ENCODE measurements at places on chromosomes 5 and 9.

- no peak for DNase-seq
Measured at GRCh38 chr5:142659405-142659804, 26.5 kb downstream of the FGF1 start.

DNA sequence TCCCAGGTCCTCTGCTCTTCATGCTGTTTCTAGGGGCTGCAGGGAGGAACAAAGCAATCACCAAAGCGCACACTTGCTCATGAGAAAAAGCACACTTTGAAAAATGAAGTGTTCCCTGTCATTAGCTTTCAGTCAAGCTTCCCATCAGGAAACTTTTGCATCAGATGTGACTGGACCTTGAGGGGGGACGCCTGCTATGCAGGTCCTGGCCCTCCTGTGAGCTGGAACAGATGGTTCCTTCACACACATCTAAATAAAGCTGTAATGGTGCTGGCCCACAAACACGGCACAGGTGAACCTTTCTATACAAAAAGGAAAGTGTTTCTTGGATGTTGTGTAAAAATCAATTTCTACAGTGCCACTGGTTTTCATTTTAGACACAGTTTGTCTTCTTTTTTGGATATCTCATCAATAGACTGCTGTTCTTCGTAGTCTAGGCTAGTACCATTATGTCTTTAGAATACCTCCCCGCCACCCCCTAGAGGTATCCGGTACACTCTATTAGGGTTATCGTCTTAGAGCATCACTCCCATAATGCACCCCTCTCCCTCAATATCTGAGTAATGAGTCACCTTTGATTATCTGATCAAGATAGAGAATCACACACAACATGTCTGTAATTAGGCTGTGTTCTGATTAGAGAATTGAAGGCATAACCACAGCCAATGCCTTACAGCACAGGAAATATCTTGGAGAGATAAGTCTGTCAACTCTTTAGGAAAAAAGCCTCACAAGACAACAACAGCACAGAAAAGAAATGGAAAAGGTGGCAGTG is 266.3 kb downstream of the TLR4 start:
- no peak for DNase-seq

DNA sequence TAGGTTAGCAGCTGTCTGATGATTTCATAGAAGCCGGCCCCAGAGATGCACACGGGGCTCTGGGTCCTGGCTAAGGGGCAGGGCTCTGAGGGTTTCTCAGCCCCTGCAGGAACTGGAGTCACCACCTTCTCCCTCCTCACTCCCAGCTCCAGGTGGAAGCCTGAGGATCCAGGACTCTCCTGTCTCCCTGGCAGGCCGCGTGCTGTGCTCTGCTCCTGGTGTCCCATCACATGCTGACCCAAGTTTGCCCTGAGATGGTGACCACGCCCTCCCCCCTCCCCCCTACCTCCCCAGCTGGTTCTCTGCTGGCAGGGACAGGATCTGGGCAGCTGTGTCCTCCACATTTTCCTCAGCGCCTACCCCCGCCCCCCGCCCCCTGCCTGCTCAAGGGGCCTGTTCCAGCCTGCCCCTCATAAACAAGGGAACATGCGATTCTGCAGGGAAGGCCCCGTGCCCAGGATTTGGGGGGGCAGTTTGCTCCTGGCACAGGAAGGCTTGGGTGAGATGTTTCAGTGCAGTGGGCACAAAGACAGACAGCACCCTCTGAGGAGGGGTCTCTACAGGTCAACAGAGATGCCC is 87.4 kb downstream of the PSD2 start:
- DNase-seq = no peak

GRCh38 chr5:53029608-53030007 is 40.5 kb downstream of the ITGA2 start:
- DNase-seq = no peak

DNA sequence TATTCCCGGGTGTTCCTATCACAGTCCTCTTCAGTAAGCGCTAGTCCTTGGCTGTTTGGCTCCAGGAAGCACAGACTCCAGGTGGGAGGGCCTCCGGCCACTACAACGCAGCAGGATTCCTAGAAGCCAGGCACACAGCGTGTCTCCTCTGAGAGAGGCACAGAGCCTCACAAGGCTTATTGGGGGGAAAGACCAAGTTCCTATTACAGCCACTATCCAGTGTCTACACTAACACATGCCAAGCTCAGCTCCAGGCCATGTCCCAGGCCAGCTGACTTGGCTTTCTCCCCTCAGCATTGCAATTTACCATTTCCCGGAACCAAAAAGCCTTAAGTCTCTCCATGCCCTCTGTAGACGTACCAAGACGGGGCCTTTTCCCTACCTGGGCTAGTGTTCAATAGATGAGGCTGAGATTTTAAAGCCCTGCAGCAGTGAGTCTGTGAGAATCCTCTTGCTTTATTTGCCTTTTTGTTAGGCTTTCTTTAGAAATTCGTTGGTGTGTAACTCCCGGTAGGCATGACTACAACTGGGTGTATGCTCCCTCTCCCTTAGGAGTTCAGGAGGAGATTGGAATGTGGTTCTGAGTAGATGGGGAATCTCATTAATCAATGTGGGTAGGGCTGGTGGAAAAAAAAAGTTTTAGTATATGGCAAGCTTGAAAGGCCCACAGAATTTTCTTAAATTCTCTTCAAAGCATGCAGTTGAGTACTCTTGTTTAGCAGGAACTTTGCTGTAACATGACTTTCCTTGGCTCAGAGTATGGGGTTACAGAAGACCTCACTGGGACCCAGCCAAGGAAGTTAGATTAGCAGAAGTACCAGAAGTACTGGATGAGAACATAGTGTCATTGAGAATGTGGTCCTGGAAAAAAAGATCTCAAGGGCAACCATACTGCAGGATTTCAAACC is 84.3 kb upstream of the SLC1A3 start:
- DNase-seq = no peak

DNA sequence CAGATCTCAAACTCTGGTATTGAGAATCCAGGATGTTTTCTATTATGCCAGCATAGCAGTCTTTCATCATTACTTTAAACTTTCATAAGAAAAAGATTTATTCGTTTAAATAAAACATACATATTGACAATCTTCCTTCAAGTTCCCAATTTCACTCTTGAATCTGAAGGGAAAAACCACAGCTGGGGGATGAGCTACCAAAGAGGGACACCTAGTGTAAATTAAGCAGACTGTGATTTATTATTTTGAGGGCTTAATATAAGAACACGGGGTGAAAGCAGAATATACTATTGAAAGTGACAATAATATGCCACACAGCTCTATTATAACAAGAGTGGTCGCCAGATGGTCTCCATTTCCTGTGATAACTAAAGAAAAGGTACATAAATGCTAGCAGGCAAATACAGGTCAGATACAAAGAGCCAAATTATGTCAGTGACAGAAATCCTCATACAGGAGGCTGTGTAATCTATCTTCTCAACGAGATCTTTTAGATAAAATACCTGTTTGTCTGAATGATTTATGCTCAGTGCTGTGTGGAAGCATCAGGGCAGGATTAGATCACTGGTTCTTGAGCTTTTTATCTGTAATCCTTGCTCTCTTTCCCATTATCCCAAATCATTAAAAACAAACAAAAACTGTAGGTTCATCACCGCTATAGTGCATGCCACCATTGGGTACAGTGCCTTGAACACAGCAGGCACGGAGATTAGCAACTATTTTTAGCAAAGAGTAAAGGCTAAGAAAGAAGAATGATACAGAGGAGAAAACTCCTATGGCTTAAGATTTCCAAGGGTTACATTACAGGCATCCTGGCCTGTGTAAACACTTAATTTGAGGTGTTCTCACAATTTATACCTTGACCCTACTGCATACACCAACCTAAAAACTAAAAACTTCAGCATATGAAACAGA is 116.6 kb downstream of the DROSHA start:
- no peak for DNase-seq

- DNase-seq = no peak
Measured at GRCh38 chr5:126718236-126718868, 58.6 kb upstream of the LMNB1 start.

- no peak for DNase-seq
Measured at GRCh38 chr5:55720188-55720703, 8.1 kb upstream of the SLC38A9 start.

DNA sequence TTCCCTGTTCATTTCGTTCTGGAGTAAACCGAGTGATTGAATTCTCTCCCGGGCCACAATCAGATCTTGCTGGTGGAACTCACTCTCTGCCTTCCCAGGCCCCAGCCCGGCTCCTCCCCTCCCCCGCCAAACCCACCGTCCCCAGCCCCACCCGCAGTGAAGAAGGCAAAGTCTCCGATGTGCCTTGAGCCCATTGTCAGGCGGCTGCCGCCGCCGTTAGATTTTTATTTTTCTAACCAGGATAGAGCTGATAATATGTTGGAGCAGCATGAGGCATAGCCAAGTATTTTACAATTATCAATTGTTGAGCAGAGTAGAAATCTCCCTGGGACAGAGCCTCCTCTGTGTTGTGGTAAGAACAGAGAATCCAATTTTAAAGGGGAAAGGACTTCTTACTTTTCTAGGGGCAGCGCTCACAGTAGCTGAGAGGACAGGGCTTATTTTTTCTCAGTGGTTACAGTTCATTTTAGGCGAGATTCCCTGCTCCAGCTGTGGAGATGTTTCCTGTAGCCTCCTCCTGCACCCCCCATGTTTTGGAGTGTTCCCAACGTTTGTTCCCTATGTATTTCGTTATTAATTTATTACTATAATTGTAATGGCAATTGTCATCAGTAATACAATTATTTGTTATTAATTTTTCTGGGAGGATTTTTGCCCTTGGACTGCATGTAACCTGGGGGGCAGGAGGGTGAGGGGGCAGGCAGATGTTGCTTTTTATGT is 1.3 kb downstream of the PSAT1 start:
- no peak for DNase-seq

DNA sequence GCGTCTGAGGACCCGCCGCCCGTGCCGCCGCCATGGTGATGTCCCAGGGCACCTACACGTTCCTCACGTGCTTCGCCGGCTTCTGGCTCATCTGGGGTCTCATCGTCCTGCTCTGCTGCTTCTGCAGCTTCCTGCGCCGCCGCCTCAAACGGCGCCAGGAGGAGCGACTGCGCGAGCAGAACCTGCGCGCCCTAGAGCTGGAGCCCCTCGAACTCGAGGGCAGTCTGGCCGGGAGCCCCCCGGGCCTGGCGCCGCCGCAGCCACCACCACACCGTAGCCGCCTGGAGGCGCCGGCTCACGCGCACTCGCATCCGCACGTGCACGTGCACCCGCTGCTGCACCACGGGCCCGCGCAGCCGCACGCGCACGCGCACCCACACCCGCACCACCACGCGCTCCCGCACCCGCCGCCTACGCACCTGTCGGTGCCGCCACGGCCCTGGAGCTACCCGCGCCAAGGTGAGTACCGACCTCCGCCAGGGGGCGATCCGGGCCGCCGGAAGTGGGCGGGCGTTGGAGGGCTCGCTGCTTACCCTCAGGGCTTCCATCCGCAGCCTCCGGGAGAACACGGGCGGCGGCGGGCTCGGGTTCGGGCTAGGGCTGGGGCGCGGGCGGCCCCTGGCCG is 8.5 kb downstream of the PRR7 start:
- DNase-seq = peak; percentile 90

DNA sequence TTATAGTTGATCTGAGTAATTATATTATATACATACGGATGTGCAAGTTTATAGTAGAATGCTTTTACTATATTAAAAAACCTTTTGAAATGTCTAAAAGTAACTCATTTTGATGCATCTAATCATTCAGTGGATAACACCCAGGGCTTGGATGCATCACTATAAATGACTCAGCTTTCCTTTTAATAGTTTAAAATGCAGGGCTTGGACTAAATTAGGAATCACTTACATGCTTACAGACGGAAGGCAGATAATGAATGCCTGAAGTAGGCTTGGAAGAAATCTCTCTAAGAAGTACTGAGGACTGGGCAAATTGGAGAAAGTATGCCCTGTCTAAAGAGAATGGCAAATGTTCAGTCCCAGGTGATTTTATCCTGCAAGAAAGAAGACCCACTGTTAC is 362.5 kb upstream of the CCNH start:
- no peak for DNase-seq

GRCh38 chr5:94551858-94552257 is 66.5 kb downstream of the KIAA0825 start:
- no peak for DNase-seq

DNA sequence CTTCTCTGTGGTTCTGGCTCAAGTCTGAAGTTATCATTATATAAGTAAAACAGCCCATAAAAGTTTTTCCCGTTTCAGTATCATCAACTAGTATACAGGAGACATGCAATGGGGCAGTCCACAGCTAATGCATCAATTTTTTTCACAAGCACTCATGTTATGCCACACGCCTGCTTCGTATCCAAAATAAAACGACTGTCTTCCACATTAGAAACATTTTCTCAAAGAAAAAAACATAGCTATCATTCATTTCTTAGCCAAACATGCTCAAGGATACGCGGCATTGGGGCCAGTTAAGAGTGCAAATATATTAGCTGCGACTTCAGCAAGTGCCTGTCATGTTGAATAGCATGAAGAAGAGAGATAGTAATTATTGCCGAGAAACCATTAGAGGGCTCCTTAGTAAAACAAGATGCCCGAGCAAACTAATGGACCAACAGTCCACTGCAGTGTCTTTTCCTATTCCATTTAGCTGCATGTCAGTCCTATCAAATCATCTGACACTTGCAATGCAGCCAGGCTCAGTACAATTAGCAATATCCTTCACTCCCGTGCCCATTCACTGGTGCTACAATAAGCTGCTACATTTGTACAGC is 68.5 kb downstream of the BNC2 start:
- DNase-seq = no peak

DNA sequence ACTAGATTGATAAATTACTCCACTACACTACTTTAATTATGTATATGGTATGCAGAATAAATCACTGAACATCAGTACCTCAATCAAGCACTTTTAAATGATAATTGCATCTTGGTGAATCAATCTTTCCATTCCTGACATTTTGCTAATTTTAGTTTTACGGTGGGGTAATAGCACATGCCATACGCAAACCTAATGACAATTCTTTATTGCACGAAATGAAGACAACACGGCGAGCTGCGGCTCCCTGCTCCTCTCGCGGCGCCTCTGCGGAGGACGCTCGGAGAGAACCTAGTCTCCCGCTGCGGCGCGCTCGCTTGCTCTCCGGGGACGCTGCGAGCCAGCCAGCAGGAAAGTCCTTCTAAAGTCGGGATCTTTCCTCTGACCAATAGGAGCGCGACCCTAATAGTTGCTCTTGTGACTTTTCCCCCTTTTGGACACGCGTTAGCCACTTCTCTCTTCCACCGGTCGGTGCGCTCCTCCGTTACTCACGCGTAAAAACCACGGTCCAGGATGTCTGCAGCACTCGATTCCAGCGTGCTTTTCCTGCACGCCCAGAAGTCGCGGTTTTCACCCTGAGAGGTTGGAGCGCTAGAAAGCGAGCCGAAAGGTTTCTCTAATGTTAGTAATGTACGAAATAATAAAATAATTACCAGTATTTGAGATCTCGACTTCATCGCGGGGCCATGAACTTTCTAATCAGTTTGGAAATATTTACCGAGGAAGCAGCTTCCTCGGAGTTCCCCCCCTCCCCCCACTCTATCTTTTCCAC is 1.0 kb upstream of the MEF2C start:
- no peak for DNase-seq

GRCh38 chr5:33738097-33738496 is 153.7 kb downstream of the ADAMTS12 start:
- no peak for DNase-seq

All from activated T-cell treated with anti-CD3 and anti-CD28 coated beads for 1 hour (primary cell).